Activated CD8-positive, alpha-beta memory T cell treated with anti-CD3 and anti-CD28 coated beads for 1 hour (primary cell): ENCODE measurements at places on chromosomes 1 and 21.
A peak's percentile ranks its signal among the peaks of the same experiment; 100 is the strongest.

- no peak for DNase-seq
Observed at GRCh38 chr1:93081716-93082115, 2.6 kb downstream of the MTF2 start.

GRCh38 chr1:34885405-34886247 lies 26.1 kb upstream of the SMIM12 start:
- peak; percentile 10 for DNase-seq

DNA sequence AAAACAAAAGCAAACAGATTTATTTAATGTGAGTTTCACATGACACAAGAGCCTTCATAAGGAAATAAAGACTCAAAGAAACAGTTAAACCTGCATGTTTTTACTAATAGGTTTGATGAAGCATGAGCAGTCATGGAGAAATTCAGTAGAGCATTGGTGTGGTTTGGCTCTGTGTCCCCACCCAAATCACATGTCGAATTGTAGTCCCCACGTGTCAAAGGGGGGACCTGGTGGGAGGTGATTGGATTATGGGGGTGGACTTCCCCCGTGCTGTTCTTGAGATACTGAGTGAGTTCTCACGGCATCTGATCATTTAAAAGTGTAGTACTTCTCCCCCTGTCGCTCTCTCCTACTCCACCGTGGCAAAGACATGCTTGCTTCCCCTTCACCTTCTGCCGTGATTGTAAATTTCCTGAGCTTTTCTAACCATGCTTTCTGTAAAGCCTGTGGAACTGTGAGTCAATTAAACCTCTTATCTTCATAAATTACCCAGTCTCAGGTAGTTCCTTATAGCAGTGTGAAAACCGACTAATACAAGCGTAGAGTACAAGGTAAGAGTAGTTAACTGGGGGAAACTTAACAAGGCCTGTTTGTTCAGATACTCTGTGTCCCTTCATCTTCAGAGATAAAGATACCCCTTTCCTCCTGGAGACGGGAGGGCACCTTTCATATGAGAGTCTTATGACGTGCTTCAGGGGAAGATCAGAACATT lies 354.8 kb downstream of the SIPA1L2 start:
- no peak for DNase-seq

GRCh38 chr1:84277343-84278059 lies 24.0 kb upstream of the SAMD13 start:
- DNase-seq = no peak

- DNase-seq = no peak
Observed at GRCh38 chr1:23930861-23931490, 17.8 kb upstream of the CNR2 start.

DNA sequence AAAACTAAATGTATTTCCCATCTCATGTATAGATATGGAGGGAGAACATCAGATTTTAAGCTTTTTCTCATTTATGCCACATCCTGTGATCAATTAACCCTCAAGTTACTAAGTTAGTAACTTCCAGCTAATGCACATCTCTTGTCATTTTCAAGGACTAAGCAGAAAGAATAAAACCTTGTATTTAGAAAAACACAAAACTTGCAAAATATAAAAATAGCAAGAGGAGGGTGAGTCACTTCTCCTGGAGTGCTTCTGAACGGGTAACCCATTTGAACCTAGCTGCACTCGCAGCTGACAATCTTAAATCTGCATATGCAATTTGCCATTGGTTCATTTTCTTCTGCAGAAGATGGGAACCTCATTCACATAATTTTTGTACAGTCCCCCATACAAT lies 500.5 kb downstream of the SETD4 start:
- no peak for DNase-seq

- peak; percentile 58 for DNase-seq
Observed at GRCh38 chr1:31815752-31816500, at the start of gene SPOCD1. Gene SPOCD1 (minus strand): TSS chr1:31816022. CDS start chr1:31815333, 689 bp downstream.

DNA sequence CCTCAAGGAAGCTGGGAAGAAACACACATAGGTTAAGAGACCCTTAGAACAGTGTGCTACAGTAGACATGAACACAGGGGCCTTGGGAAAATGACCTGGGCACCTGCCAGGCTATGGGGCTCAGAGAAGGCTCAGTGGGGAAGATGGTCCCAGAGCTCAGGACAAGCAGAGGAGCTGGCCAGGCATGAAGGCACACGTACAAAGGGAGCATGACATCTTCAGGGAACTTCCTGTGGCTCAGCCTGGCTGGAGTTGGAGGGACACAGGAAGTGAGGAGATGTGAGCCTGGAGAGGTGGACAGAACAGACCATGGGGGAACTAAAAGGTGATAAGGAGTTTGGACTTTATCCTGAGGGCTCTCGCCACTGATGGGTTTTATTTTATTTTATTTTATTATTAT lies 3.8 kb upstream of the SLC50A1 start:
- DNase-seq = no peak

GRCh38 chr1:119981986-119982815 lies 85.9 kb upstream of the ADAM30 start:
- DNase-seq = no peak

GRCh38 chr1:59378621-59379370 lies 81.9 kb downstream of the FGGY start:
- no peak for DNase-seq

GRCh38 chr1:112971006-112971405 lies 15.0 kb upstream of the SLC16A1 start:
- DNase-seq = no peak

- no peak for DNase-seq
Observed at GRCh38 chr1:110645821-110646735, 28.7 kb downstream of the KCNA3 start.

GRCh38 chr1:242349636-242350035 lies 174.9 kb downstream of the PLD5 start:
- DNase-seq = no peak

DNA sequence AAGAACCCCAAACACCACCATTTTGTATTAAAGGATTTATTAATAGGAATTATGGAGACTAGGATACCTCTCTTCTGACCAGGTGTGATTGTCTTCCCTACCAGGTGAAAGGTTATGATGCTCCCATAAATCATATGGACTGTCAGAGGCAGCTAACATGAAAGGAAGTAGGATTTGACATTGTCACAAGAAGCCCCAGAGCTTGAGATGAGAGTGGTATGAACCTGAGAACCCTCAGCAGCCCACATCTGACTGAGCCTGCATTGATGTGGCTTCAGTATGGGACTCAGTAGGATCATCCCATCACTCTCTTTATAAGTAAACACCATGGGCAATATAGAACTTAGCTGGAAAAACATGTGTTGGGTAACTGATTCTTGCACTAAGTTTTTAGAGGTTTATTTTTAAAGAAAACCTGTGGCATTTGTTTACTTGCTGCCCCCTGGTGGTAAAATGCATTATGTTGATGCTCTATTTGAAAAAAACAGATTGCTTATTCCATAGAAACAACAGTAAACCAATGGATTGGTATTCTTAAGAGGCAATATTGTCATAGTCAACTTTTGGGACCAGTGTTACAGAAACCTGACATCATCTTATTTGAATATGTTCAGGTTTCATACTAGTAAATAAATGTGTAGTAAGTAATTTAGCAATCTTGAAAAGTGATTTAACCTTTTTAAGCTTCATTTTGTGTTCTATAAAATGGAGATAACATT lies 16.6 kb upstream of the CACYBP start:
- DNase-seq = no peak

GRCh38 chr1:171576144-171576543 lies 45.9 kb upstream of the MYOCOS start:
- no peak for DNase-seq

DNA sequence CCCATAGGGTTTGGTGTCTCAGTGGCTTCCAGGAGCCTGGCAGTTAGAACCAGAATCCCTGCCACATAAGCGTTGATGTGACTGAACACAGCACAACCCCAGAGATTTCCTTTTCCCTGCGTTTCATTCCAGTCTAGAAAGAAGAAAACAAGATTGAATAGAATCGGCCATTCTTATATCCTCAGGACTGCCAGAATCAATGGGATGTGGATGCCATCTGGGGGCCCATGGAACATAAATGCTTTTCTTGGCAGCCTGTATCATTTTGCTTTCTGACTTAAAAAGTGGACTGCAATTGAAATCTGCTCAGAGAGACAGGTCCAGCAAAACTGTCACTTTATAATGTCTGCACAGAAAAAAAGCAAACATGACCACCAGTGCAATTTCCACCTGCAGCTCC lies 80.3 kb downstream of the DISC1 start:
- no peak for DNase-seq

DNA sequence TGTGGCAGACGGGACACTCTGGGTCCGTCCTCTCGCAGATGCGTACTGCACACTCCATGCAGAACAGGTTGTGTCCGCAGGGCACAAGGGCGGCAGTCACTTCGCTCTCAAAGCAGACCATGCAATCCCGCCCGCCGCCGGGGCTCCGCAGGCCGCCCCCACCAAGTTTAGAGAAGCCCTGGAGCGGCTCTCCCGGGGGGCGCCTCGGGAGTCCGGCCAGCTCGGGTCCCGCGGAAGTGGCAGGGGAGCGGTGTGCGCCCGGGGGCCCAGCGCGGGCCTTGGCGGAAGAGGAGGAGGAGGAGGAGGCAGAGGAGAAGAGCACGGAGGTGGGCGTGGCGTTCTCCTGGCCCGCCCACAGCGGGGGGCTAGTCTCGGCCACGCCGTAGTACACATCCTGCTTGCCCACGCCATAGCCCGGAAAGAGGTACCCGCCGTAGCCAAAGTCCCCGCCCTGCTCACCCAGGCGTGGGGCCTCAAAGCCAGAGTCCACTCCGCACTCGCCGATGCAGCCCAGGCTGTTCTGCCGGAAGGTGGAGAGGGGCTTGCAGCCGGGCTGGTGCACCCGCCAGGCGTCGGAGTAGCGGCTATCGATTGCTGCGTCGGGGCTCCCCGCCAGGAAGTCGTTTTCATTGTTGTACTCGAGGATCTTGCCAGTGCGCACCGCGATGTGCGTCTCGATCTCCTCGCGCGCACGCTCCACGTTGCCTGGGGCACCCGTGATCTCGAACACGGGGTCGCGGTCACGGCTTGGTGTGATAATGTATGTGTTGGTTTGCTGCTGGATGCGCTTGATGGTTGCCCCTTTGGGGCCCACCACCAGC lies 5.4 kb downstream of the MEX3A start:
- no peak for DNase-seq

DNA sequence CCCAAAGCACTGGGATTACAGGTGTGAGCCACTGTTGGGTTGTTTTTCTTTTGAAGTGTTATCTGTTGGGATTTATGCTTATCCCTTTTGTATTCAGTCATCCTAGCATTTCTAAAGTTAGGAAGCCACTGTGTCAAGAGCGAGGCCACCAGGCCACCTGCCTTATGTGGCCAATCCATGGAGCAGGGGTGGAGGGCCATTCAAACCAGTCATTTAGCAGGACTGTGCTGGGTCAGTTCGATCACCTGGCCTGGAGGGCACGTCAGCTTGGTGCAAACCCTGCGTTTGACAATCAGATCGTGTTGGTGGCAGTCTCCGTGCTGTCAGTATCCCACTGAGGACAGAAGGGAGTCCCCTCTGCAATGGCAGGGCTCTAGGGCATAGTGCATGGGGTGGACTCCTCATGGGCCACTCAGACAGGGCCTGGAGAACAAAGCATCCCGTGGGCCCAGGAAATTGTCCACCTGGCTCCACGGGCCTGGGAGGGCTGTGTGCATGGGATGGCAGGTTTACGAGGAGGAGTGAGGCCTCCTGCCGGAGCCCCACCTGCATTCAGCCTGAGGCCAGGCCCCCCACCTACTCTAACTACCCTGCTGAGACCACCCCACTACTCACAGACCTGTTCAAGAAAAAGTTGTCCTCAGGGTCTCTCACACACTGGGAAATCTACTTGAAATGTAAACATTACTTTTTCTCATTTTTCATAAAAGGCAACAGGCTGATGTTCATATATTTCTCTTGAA lies 242.3 kb downstream of the SDCCAG8 start:
- no peak for DNase-seq

DNA sequence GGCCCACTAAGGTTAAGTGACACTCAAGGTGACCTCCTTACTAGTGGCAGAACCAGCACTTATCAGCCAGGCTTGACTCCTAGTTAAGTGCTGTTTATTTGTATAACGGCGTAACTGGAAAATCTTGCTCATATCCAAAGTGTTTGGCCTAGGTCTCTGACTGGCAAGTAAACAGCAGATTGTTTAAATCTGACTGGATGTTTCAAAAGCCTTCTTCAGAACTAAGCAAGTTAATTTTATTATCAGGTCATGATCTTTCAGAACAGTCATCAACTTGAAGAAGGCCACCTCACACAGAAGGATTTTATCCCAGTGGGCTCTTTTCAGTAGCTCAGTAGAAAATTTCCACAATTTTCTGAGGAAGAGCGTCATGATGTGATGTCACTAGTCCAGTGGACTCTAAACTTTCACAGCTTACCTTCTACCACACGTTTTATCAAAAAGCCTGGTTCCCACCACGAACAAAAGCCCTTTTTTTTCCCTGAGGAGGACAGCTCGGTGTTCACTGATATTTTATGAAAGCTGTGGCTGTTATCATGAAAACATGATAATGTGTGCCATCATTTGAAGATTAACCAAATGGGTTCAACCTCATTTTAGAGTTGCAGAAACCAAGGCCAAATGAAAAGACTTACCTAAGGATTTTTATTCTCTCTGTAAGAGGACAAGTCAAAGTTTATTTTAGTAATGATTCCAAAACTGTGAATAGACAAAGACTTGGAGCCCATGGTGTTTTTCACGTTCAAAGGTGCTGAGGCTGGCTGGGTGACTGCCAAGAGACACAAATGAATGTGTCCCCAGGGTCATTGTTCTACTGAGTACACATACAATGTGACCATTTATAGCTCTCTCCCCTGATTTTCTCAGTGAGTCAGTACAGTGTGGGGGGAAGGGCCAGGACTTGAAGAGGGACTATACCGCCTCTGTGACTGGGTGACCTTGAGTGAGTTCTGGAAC lies 9.1 kb downstream of the SGIP1 start:
- no peak for DNase-seq

DNA sequence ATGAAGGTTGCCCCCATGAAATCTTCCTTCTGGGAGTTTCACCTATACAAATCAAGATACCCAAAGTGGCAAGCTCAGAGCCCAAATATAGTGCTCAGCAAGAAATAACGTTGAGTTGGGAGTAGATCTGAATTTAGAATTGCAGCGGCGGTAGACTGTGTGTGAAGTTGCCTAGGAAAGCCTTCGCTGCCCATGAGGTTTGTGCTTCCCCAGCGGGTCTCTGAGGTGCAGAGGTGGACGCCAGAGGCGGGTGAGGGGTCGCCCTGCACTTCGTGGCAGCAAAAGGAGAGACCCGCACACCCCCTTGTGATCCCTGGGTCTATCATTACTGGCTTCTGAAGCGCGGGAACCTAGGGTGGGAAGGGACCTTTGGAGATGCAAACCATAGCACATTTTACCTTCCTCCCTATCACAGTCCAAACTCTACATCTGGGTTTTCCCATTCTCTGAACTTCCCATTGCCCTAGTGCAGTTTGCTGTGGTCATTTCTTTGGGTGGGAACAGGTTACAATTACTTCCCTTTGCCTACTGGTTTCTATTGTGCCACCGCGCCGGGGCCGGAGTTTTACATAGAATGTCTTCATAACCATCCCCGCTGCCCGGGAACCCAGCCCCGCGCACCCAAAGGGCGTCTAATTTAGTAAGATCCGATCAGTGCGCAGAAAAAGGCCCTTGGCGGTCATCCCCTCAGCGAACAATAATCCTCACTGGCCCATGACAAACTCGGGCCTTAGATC lies 5.2 kb downstream of the TBX15 start:
- no peak for DNase-seq

GRCh38 chr1:232017057-232017456 lies 390.5 kb downstream of the DISC1 start:
- DNase-seq = no peak
